ENCODE measurements at places on chromosomes 2 and 18. TPM values are rescaled to one million over a fixed set of nuclear protein-coding genes. Genes with fewer than 3 reads are reported as not detected.

GRCh38 chr2:219748671-219749570, 121.5 kb downstream of the SLC4A3 start:
- no peak for DNase-seq

DNA sequence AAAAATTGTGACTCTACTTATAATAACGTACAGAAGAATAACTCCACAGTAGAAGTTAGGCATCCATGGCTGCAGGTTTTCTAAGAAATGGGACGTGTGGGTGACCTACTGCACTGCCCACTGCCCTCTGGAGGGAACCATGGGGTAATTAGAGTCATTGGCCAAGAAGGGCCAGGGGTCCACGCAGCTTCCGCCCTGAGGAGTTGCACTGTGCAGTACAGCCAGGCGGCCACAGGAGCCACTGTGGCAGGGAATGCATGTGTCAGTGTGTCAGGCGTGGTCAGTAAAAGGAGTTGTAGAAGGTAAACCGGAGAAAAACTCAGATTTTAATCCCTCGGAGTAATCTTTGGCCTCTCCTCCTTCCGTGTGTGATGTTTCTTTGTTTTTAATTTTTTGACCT, 24.8 kb downstream of the NCK2 start:
- DNase-seq, result no peak

DNA sequence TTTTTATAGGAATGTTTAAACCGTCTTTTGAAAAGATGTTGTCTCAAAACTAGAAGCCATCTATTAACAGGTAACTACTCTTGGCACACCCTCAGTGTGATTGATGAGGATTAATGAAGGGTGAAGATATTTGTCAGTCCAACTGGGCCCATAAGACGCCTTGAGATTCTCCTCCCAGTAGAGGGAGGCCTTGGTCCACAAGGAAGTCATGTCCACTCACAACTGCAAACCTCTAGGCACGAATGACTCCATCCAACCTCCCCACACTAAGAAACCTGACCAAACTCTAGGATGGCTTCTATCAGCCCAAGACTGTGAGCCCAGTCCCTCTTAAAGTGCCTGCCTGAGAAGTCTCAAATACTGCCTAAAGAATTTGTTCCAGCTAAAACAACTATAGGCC, 19.2 kb upstream of the GRP start:
- no peak for DNase-seq

DNA sequence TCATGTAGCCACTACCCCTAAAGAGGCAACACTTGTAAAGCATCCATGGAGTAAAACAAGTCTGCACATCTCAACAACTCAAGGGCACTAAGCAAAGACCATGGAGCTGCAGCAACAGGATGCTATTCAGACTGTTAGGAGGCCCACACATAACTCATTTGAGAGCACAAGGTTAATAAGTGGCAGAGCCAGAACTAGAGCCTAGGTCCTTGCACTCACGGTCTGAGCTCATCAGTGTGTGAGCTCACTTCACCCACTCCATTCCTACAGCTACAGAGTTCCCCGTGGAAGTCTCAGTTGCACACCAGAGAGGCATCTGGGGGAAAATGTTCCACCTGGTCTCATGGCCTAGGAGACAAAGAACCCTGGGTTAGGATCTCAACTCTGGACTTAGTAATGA, 35.0 kb downstream of the TTC32 start:
- no peak for DNase-seq

Gene BCL2
- 0.16 TPM for polyA plus RNA-seq
